ENCODE measurements at places on chromosomes 12 and 14. TPM values are rescaled to one million over a fixed set of nuclear protein-coding genes. Genes with fewer than 3 reads are reported as not detected.

- H3K4me1 ChIP-seq, result no peaks in the 10 kb centered on the region
- no peak overlapping the region for H3K27ac ChIP-seq
- no peak overlapping the region for H3K4me3 ChIP-seq
- DNase-seq, result no peak
- no peaks in the 10 kb centered on the region for H3K27me3 ChIP-seq
These were observed 375.0 kb downstream of the TRHDE start for GRCh38 chr12:72647139-72647538.

DNA sequence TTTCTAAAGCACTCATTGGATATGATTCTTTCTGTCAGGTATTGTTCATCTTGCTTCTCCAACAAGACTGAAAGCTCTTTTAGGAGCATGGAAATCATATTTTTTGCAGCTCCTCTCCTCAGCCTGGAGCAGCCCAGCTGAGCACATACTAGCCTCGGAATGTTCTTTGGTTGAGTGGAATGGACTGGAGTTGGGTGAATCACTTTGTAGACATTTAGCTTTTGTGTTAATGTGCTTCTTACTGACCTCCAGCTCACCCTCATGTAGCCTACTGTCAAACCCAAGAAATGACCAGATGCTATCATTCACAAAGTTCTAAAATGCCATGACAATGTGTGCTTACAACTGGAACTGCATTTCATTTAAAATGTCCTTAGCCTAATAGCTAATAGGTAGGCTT is 161.1 kb downstream of the NUAK1 start:
- no peak overlapping the region for H3K27ac ChIP-seq
- H3K36me3 ChIP-seq, result no peaks in the 10 kb centered on the region
- no peaks in the 10 kb centered on the region for H3K27me3 ChIP-seq
- no peaks in the 10 kb centered on the region for H3K4me1 ChIP-seq
- DNase-seq, result no peak

DNA sequence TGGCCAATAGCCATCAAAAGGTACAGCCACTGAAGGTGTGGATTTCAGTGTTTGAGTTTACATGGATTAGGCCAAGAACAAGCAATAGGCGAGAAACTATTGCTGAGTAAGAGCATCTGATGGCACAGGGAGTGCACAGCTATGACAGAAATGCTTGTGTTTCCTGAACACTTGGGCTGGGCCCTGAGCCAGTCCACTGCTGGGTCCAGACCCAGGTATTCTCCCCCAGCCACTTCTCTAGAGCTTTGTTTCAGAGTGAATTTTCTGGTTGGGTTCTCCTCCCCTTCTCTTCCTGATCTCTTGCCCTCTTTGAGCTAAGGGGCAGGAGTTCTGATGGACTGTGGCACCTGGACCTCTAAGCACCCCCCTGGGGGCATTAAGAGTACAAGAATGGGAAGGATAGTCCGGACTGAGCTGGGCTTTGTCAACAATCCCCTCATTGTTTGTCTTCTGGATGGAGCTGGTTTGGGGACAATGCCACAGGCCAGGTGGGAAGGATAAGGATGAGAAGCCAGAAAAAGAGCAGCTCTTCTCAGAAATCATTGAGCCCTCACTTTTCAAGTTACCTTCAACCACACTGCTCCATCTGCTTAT is 8.3 kb downstream of the HOXC5 start:
- H3K36me3 ChIP-seq, result no peaks in the 10 kb centered on the region
- no peak overlapping the region for H3K27ac ChIP-seq
- DNase-seq, result no peak
- H3K4me3 ChIP-seq, result no peak overlapping the region
- H3K27me3 ChIP-seq, result no peaks in the 10 kb centered on the region
- no peaks in the 10 kb centered on the region for H3K4me1 ChIP-seq

Gene RFLNA
- total RNA-seq, result 1.2 TPM

GRCh38 chr14:57933349-57933748 is 67.5 kb upstream of the SLC35F4 start:
- DNase-seq, result no peak
- no peaks in the 10 kb centered on the region for H3K4me1 ChIP-seq

GRCh38 chr14:29803045-29803444 is 124.6 kb downstream of the PRKD1 start:
- DNase-seq, result no peak
- no peaks in the 10 kb centered on the region for H3K27me3 ChIP-seq
- H3K27ac ChIP-seq, result no peak overlapping the region
- peaks cover 2% of the 10 kb centered on the region for H3K4me1 ChIP-seq
- no peak overlapping the region for H3K4me3 ChIP-seq

Gene KRT5
- 0.87 TPM for total RNA-seq

GRCh38 chr12:53869500-53869899 is 69.1 kb upstream of the HOXC13 start:
- no peaks in the 10 kb centered on the region for H3K27me3 ChIP-seq
- H3K36me3 ChIP-seq, result no peaks in the 10 kb centered on the region
- H3K27ac ChIP-seq, result no peak overlapping the region
- no peak for DNase-seq

DNA sequence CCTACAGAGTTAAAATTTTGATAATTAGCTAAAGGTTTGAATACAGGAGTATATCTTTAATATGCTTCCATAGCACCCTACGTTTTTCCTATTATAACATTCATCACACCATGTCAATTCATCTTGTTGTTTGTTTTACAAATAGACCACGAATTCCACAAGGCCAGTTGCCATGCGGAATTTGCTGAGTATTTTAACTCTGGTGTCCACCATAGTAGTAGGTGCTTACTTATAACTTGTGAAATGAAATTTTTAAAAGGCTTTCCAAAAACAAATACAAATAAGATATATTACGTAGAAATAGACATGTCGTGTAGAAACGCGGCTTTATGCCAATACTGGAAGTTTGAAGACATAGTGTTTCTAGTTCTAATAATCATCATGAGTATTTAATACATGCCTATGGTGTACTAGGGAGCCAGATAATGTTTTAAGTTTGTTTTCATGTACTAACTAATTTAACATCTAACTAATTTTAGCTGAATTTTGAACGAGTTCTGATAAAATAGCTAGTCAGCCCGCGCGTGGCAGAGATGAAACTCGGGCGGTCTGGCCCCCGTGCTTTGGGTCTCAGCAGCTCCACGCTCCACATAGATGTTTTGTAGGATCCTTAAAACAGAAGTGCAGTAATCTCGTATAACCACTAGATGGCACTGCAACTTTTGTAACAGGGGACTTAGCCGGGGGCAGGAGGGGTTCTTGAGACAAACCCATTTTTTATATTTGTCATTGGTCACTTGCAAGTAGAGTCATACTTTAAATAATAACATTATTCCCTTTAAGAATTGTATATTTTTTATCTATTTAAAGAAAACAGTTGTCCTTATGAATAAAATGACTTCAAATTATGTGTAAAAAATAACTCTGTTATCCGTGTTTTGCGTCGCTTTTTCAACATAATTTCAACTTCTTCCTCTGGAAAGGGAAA is 10.2 kb downstream of the CD69 start:
- no peak overlapping the region for H3K4me3 ChIP-seq
- no peaks in the 10 kb centered on the region for H3K36me3 ChIP-seq
- no peak for DNase-seq
- no peaks in the 10 kb centered on the region for H3K4me1 ChIP-seq
- H3K27ac ChIP-seq, result no peak overlapping the region
- H3K27me3 ChIP-seq, result no peaks in the 10 kb centered on the region

Gene GDF3
- 0.84 TPM for total RNA-seq

DNA sequence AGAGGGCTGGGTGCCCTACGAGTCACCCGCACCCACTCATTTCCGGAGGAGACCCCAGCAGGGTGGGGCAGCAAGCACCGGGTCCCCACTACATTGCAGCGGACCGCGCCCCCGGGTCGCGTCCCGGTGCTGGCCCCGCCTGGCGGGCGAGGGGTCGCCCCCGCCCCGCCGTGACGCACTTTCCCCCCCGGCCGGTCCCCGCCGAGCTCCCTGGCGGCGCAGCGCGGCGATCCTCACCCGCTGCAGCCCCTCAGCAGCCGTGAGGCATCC is 106.1 kb downstream of the PRICKLE1 start:
- H3K36me3 ChIP-seq, result no peaks in the 10 kb centered on the region
- DNase-seq, result peak; percentile 82
- no peaks in the 10 kb centered on the region for H3K27me3 ChIP-seq
- H3K27ac ChIP-seq, result peak overlapping the region; percentile 77
- no peaks in the 10 kb centered on the region for H3K4me1 ChIP-seq
